ENCODE measurements at places on chromosomes 12 and 14.

- peaks cover 20% of the 10 kb centered on the region for H3K4me1 ChIP-seq
- no peak overlapping the region for H3K4me3 ChIP-seq
- no peaks in the 10 kb centered on the region for H3K27me3 ChIP-seq
- H3K36me3 ChIP-seq = peaks cover 17% of the 10 kb centered on the region
- H3K27ac ChIP-seq = no peak overlapping the region
These were observed 345.2 kb upstream of the FKBP4 start for GRCh38 chr12:2449586-2449985.

DNA sequence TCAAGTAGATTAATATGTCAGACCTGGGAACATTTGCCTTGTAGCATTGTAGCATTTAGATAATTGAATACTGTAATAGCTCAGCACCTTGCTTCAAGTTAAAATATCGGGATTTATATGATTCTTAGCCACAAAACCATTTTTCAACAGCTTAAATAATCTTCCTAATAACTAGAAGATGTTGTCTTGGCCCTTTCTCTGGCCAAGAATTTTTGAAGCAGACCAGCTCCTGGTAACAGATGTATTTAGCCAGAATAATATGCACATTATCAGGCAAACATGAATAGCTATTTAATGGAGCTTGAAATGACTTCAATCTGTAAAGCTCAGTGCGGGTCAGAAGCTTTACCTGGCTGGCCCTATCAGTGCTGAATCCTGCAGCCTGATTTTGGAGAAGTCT lies 913.1 kb downstream of the AACS start:
- H3K27me3 ChIP-seq = no peaks in the 10 kb centered on the region
- no peaks in the 10 kb centered on the region for H3K36me3 ChIP-seq
- H3K27ac ChIP-seq = no peak overlapping the region
- H3K4me3 ChIP-seq = no peak overlapping the region
- no peak for DNase-seq
- H3K4me1 ChIP-seq = no peaks in the 10 kb centered on the region

- no peak overlapping the region for H3K4me3 ChIP-seq
- no peaks in the 10 kb centered on the region for H3K27me3 ChIP-seq
These were observed 150.3 kb downstream of the DAD1 start for GRCh38 chr14:22438742-22439141.

GRCh38 chr14:95121911-95122620 lies 35.3 kb downstream of the DICER1 start:
- H3K27me3 ChIP-seq = no peaks in the 10 kb centered on the region
- peaks cover 20% of the 10 kb centered on the region for H3K36me3 ChIP-seq
- H3K4me3 ChIP-seq = no peak overlapping the region
- no peak for DNase-seq
- no peak overlapping the region for H3K27ac ChIP-seq
